ENCODE measurements at places on chromosomes 13 and 19.

DNA sequence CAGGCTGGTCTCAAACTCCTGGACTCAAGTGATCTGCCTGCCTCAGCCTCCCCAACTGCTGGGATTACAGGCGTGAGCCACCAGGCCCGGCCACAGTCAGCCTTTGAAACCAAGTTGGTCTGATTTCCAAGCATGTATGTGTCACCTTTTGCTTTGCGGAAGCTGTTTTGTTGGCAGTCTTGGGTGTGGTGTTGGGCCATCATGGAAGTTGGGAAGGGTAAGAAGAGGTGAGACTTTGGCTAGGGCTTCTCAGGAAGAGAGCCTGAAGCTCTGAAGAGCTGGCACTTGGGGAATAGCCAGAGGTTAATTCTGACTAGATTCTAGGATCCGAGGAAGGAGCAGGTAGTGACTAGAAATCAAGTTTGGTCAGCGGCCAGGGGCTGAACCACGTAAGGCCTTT is 2.8 kb downstream of the RSPH6A start:
- no peak for DNase-seq

DNA sequence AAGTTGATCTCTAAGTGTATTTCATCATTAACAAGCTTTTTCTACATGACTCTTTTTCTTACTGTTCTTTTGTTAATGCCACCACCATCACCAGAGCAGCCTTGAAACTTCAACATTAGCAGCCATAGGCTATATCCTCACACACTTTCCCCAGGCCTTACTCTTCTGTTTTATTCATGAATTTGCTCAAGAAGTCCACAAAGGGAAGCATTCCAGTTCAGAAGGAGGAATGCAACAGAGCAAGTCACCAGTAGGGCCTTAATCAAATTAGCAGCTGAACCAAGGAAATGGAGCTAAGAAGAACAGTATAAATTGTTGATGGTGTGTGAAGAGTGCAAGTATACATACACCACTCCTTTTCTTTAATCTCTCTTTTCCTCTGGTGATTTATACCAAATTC is 223.1 kb downstream of the NBEA start:
- no peak for DNase-seq

DNA sequence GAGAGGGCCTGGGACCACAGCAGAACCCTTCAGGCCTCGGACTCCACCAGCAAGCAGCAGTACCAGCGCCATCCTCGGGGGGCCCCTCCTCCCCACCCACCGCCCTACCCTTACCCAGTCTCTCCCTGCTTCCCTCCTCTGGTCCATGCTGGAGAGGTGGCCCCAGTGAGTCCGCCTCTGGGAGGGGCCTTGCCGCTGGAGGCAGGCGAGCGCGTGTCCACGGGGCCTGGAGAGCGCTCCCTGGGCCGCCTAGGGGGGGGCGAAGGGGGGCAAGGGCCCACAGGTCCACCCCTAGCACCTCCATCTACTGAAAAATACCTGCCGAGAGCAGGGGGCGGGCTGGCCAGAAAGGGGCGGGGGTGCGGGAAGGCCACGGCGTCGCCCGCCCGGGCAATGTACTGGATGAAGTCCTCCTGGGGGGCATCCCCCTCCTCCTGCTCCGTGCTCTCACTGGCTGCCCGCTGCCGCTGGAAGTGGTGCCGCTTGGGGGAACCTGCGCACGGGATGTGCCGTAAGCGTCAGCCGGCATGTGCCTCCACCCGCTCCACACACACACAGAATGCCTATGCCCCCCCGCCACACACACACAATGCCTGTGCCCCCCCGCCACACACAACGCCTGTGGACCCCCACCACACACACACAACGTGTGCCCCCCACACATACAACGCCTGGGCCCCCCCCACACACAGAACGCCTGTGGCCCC is 6.9 kb downstream of the CBARP start:
- no peak for DNase-seq

DNA sequence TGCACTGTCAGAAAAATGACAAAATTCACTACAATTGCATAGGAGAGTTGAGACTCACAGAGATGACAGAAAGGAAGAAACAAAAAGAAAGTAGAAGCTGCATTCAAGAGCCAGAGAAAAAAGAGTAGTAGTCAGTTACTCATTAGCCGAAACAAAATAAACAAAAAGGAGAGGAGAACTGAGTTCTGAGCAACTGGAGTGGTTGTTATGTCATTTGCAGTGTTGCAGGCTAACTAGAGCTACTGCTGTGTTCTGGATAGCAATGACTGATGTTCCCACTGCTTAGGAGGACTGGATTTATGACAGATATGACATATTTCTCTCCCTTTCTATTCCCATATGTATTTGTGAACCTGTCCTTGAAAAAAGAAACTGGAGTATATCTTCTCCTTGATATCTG is 482.6 kb downstream of the RFC3 start:
- DNase-seq: no peak

DNA sequence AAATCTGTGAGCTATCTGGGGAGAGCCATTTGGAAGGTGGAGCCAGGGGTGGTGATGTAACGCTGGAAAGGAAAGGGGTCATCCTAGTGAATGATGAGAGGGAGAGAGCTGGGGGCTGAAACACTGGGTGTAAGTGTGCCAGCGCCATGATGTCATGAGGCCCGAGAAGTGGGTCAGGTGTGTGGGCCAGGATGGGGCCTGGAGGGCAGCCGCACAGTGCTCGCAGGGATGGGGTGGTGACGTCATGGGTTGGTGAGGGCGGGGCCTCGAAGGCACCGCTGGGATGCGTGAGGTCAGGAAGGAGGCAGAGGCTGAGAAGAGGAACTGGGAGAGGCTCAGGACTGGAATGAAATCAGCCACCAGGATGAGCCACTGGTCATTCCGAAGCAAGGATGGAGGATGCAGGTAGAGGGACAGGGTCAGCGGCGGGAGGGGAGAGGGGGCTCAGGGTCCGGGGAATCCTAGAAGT is 4.4 kb downstream of the CCDC61 start:
- DNase-seq: no peak

GRCh38 chr19:11092181-11092538 is 2.9 kb downstream of the LDLR start:
- DNase-seq: peak; percentile 29

Measured in activated CD4-positive, alpha-beta T cell treated with anti-CD3 and anti-CD28 coated beads for 1 hour (primary cell).